ENCODE measurements at places on chromosomes 5 and 9. TPM values are rescaled to one million over a fixed set of nuclear protein-coding genes. Genes with fewer than 3 reads are reported as not detected.

FAM221B gene
- not detected for polyA plus RNA-seq

DAPK1 gene
- 1.7 TPM for polyA plus RNA-seq

POC5 gene
- 3.5 TPM for polyA plus RNA-seq

IFNA2 gene
- not detected for polyA plus RNA-seq

CEP72 gene
- 7.0 TPM for polyA plus RNA-seq

Measured in esophagus (tissue), 2 donors.